ENCODE measurements at places on chromosomes 5 and 9.

GRCh38 chr9:107780960-107781359 is 291.4 kb upstream of the KLF4 start:
- no peak for DNase-seq

GRCh38 chr5:137315534-137316345 is 183.4 kb downstream of the SPOCK1 start:
- no peak for DNase-seq

GRCh38 chr5:54717870-54718269 is 200.3 kb downstream of the SNX18 start:
- no peak for DNase-seq

GRCh38 chr9:96080364-96080763 is 204.9 kb downstream of the ERCC6L2 start:
- no peak for DNase-seq

DNA sequence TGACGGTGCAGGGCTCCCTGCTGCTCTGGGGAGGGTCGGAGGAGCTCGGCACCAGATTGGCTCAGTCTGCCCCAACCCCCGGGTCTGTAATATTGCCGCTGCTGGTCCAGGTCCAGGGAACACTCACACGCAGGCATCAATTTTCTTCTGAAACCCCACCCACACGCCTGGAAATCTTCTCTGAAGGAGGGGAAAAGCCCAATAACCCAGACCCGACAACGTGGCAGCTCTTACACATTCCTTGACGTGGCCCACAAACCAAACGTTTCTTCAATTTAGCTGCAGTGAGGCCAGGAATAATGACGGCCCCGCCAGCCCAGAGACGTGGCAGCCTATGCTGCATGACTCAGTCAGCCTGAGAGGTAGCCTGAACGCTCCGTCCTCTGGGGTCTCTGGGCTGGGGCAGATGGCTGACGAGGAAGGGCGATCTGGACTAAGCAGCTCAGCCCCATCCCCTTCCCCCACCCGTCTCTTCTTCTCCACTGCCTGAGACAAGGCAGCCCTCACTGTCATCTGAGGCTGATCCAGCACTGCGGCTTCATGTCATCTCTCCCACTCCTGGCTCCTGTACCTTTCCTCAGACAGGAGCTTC is 9.9 kb upstream of the SPARC start:
- no peak for DNase-seq

DNA sequence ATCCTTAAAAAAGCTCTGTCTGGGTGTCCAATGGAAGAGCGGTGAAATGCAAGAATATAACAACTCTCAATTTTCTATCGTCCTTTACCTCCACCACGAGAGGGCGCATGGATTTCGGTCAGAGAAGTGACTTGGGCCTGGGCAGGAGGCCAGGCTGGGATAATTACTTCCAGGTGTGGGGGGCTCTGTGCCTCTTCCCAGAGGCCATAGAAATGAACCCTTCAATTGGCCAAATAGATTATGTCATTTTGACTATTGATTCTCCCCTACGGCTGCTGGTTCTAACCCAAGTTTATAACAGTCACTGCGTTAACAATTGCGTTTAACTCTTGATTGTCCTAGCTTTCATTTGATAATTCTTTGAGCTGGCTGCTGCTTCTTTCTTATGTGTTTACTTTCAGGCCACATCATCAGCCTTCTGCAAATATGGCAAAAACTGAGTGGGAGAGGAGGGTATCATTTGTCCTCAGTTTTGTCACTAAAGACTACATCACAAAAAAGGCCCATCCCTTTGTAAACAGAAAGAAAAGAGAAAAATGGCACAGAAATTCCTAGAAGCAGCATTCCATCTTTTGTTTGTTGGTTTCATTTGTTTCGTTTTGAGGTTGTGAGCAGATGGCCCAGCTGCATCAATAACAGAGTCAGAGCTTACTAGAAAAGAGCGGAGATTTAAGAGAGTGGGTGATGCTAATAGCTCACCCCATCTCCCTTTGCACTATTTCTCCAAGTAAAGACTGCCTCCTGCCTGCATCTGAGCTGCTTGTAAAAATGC is 45.4 kb upstream of the ZFR start:
- peak; percentile 19 for DNase-seq

DNA sequence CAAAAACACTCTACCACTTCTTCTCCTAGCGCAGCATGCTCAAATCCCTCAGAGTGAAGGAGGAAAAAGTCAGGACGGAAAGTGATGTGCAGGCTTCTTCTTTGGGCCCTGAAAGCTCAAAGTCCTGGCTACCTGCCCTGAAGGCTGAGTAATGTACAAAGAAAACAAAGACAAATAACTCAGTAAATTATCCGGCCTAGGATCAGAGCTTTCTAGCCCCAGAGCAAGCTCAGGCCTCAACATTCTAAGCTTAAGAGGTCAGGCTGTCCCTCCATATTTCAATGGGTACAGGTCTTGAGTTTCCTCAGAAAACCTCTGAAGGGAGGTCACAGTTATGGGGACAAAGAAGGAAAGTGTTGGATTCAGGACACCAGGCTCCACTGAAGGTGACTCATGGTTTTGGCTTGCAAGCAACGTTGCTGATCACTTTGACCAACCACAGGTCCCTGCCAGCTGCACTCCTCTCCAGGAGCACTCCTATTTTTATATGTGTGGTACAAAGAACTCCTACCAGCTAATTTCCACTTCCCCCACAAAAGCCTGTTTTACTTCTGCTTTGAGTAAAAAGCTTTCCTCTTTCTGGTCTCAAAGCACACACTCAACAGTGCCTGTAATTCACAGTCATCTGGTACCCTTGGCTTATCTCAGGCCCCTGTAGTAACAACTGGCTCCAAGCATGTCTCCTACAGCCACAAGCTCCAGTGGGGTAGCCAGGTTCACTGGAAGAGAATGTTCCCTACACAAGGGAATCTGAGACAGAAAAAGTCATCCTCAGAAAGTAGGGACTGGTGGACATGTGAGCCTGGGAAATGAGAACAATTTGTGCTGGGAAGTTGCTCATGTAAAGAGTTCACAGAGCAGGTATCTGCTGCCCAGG is 115.7 kb downstream of the UGCG start:
- peak; percentile 96 for DNase-seq

DNA sequence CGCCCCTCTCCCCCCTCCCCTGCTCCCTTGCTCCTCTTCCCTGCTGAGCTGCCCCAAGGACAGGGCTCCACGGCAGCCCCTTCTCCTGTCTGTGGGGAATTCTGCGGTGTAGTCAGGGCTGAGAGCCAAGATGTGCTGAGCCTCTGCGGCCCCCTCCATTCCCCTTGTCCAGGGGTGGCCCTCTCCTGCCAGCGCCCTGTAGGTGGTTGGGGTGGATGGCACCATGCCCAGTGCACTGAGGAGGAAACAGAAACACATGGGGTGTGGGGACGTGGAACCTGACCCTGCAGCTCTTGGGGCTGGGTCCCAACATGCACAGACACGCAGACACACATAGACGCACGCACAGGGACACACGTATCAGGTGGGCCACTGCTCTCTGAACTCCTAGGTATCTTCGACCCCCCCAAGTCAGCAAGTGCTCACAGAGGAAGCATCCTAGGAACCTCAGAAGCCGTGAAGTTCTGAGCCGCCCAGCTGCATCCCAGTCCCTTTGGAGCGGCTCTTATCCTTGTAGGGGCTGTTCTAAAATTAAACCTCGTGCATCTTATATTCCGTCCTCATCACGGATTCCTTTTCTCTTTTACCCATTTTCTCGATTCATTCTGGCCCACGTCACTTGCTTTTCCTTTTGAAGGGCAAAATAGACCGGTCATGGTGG is 64.8 kb downstream of the HMCN2 start:
- DNase-seq, result no peak
